ENCODE measurements at places on chromosomes 1 and 21. TPM values are rescaled to one million over a fixed set of nuclear protein-coding genes. Genes with fewer than 3 reads are reported as not detected.
A peak's percentile ranks its signal among the peaks of the same experiment; 100 is the strongest.

DNA sequence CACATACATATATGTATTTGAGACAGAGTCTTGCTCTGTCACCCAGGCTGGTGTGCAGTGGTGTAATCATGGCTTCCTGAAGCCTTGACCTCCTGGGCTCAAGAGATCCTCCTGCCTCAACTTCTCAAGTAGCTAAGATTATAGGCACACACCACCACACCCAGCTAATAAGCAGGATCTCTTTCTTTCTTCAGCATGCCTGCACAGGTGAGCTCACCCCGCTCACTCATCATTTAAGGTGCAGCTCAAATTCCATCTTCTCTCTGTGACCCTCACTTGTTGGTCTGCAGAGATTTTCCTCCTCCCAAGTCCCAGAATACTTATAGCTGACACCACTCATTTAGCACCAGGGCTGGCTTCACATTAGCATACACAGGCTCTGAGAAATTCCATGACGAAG lies 209.1 kb upstream of the MAP1LC3C start:
- no peak for DNase-seq

- no peak for DNase-seq
Observed at GRCh38 chr1:198778049-198778448, 139.2 kb downstream of the PTPRC start.

DNA sequence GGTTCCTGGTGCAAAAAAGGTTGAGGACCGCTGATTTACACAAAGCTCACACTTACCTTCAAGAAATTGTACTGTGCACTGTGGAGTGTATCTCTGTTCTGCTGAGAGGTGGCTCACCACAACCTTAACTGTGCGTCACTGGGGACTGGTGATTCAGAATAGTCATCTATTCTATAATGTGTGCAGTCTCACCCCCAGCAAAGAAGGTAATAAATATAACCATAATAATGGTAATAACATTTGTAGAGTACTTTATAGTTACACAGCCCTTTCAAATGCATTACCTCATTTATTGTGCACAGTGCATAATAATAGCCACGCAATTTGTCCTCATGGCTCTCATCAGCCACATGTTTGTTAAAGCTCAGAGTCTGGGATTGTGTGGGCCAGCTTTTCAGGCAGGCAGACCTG lies 59.4 kb upstream of the DUSP10 start:
- DNase-seq = no peak

DNA sequence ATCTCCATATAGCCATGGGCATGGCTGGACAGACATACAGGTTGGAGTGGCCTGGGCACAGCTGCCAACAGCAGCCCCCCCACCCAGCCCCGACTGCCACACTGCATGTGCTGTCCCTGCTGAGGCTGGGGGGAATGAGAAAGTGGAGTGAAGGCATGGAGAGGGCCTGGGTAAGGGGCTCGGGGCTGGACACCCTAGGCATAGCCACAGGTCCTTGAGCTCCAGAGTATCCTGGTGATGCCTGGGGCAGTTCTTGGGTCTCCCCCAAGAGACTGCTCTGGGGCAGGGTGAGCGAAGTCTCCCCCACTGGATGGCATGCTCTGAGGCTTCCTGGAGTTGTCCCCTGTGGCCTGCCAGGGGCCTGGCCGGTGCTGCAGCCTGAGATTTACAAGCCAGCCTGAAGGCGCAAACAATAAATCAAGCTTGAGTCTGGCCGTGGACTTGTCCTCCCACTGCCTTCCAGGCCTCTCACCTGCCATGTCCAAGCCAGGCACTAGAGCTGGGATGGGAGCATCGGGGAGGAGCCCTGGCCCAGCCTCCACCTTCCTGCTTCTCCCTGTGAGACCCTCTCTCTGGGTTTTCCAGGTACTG lies 53.6 kb downstream of the FOXO6 start:
- no peak for DNase-seq

- DNase-seq = no peak
Observed at GRCh38 chr21:42299324-42300044, 15.7 kb downstream of the TFF3 start.

DNA sequence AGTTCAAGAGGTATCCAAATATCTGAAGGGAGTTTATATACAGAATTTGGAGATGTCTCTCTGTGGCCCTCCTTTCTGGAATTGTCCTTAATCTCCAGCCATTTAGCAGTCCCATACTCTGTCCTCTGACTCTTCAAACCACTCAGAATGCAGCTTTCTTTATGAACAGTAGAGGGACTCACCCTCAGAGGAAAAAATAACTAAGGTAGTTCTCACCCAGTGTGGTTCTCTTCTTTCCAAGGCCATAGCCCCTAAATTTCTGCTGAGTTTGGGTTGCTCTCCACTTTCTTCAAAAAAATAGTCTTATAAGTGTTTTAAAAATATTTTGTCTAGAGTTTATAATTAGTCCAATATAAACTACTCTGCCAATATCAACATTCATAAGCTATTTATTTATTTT lies 369.7 kb downstream of the MATN1 start:
- DNase-seq = no peak

GRCh38 chr1:200473698-200474371 lies 64.0 kb upstream of the ZNF281 start:
- DNase-seq = peak; percentile 57

GRCh38 chr1:6519935-6520671 lies 28.6 kb upstream of the PLEKHG5 start:
- DNase-seq = peak; percentile 63

ZBTB8A gene
- 9.0 TPM for total RNA-seq

- no peak for DNase-seq
Observed at GRCh38 chr1:6923955-6924881, 139.0 kb downstream of the CAMTA1 start.

SGIP1 gene
- total RNA-seq = 6.9 TPM

GRCh38 chr1:25774921-25775771 lies 24.8 kb upstream of the SELENON start:
- DNase-seq = no peak
